ENCODE measurements at places on chromosomes 6 and 20.

- DNase-seq = peak; percentile 41
Measured at GRCh38 chr20:54219751-54220426, 12.0 kb downstream of the PFDN4 start.

DNA sequence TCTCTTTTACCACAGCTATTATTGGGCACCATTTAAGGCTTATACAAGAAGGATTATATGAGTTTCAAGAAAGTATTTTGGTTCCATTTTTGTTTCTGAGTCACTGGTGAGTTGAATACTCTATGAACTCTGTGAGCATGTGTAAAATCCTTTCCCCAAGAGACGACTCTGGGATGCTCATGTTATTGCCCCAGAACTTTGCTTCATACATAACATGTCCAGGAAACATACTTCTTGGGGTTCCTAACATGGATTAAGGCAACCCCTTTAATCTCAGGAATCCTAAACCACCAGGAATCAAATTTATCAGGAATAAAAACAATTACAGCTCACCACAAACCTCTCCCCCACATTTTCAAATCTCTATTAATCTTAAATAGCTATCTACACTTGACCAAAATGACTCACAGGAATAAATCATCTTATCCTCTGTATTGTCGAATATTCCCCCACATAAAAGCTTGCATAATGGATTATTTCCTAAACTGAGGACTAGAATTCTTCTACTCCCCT lies 117.5 kb upstream of the COL21A1 start:
- DNase-seq = peak; percentile 47

- DNase-seq = no peak
Measured at GRCh38 chr6:170175644-170176135, 115.2 kb downstream of the DLL1 start.

DNA sequence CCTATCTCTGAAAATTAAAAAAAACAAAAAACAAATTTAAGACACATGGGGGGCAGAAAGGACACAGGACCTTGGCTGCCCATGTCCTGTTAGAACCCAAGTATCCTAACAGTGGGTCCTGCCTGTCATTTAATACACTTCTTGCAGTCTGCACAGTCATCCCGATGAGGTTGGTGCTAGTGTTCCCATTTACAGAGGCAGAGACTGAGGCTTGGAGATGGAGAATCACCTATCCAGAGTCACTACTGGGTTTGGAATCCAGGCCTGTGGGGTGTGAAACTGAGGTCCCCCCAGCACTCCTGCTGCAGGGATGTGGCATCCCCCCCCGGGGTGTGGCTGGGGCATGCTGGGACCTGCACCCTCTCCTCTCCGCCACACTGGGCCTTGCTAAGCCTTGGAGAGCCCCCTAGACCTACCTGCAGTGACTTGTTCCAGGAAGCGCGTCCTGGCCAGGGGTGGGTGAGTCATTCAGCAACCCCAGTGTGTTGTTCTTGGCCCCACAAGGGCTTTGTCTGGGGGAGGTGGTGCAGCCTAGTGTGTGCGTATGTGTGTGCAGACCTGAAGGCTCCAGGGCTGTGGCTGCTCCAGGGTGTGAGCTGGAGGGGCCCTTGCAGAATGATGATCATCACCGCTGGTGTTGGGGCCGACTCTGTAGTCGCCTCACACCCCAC lies 49.7 kb downstream of the BCAS4 start:
- DNase-seq = peak; percentile 42

GRCh38 chr6:100447900-100448748 lies 16.6 kb downstream of the SIM1 start:
- no peak for DNase-seq

DNA sequence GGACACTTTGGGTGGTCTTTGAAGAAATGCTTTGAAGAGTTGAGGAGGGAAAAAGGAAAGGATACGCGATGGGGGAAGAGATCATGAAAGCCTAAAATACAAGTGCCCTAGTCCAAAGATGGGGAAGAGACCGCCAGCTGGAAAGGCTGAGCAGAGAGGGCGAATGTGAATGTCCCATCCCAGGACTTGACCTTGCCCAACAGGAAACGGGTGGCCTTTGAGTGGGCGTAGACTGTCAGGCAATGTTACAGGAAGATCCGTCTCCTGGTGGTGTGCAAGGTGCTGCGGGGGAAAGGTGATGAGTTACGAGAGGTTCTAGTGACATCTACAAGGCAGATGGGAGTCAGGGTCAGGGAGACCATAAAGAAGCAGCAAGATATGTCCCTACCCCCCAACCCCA lies 55.0 kb upstream of the TBXT start:
- DNase-seq = no peak

GRCh38 chr20:38294076-38294591 lies 9.8 kb upstream of the BPI start:
- DNase-seq = no peak

- no peak for DNase-seq
Measured at GRCh38 chr20:53337390-53338101, 256.1 kb downstream of the ZNF217 start.

- DNase-seq = no peak
Measured at GRCh38 chr20:62892348-62893304, 31.0 kb upstream of the TCFL5 start.

DNA sequence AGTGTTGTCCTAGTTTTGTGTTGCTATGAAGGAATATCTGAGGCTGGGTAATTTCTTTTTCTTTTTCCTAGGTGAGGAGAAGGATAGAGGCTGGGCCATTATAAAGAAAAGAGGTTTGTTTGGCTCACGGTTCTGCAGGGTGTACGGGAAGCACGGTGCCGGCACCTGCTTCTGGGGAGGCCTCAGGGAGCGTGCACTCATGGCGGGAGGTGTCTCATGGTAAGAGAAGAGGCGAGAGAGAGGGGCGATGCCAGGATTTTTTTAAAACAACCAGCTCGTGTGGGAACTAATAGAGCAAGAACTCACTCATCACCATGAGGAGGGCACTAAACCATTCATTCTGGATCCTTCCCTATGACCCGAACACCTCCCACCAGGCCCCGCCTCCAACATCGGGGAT lies 14.2 kb upstream of the NPBWR2 start:
- DNase-seq = no peak

GRCh38 chr6:138769102-138769676 lies 4.4 kb upstream of the CCDC28A start:
- no peak for DNase-seq

DNA sequence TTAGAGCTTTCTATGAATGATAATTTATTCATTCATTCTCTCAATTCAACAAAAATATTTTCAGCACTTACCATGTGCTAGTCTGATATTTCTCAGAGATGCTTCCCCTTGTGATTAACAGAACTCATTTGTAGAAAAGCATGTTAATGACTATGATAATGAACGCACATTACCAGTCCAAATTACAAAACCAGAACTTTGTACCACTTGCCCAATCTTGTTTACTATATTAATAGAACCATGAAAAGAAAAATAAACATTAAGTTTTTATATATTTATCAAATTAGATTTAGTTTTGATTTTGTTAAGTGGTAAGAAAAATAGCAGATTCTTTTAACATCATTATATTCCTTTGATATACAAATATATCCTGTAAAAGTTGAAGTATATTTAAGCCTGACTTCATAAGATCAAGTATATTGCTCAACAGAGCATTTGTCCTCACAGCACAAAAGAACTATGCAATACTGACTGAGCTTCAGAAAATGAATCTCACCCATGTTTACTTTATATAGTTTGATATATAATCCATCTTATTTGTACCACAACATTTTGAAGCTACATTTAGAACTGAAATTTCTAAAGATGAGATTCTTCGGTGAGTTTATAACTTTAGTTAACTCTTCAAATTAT lies 48.9 kb downstream of the TMEM244 start:
- DNase-seq = no peak
